Left lung (tissue), 14 donors: ENCODE measurements at places on chromosomes 16 and 17. TPM values are rescaled to one million over a fixed set of nuclear protein-coding genes. Genes with fewer than 3 reads are reported as not detected.

- no peaks in the 10 kb centered on the region for H3K27me3 ChIP-seq
- no peak for DNase-seq
- no peaks in the 10 kb centered on the region for H3K36me3 ChIP-seq
These were observed 28.2 kb downstream of the TNFRSF13B start for GRCh38 chr17:16943541-16944333.

The APOH gene
- 2.7 TPM for total RNA-seq

The MAP2K6 gene
- 10.9 TPM for total RNA-seq

DNA sequence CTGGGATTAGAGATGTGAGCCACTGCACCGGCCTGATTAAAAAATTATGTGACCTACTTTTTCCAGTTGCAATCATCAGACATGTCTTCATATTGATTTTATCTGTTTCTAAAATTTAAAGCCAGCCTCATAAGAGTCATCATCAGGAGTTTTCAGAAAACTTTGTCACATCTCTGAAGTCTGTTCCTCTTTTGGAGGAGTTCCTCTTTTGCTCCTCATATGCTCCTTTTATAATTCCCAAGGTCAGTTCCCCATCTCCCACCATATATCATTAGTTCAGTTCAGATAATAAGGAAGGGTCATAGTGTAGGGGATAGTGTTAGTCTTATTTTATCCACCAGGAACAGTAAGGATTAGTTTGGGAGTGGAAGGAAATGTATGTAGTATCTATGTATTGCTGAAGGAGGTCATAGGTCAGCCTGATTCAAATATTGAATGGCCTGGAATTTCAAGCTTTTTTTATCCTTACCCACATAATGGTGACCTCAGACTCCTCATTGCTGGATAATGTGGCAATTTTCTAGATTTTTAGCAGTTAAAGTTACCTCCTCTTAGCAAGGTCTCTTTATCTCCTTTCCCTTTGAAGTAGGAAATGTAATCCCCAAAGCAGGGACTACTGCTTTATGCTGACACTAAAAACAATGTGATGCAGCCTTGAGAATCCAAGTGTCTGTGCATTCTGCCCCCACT is 13.8 kb upstream of the DUSP14 start:
- no peak for DNase-seq
- H3K36me3 ChIP-seq, result no peaks in the 10 kb centered on the region
- peaks cover 11% of the 10 kb centered on the region for H3K4me1 ChIP-seq
- no peak overlapping the region for H3K4me3 ChIP-seq
- H3K27ac ChIP-seq, result no peak overlapping the region

- H3K27ac ChIP-seq, result peak overlapping the region; percentile 67
- H3K27me3 ChIP-seq, result no peaks in the 10 kb centered on the region
- DNase-seq, result peak; percentile 96
- peak overlapping the region; percentile 27 for H3K4me3 ChIP-seq
- H3K36me3 ChIP-seq, result peaks cover 14% of the 10 kb centered on the region
These were observed 29.7 kb downstream of the DCAKD start for GRCh38 chr17:45021607-45022287.

DNA sequence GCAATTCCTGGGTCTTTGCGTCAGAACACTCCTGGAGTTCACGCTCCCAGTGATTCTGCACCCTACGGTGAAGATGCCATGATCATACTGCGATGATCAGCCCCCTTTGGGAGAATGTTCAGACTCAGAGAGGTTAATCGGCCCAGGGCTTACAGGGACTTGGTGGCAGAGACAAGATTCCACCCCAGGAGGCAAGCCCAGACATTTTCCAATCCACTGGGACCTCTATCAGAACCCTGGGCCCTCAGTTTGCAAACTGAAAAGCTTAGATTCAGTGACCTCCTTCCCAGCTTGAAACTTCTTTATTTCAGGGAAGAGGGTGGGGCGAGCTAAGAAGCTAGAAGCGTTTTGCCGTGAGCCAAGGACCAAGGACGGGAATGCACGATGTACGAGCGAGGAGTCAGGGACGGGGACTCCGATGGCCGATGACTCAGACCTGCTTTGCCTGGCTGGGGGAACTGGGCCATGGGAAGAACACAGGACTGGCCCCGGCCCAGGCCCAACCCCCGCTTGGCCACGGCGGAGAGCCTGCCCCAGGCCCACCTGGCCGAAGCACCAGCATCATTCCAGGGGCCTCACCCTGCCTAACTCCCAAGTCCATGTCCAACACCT is 34.7 kb downstream of the SOCS3 start:
- peaks cover 63% of the 10 kb centered on the region for H3K4me1 ChIP-seq
- no peaks in the 10 kb centered on the region for H3K36me3 ChIP-seq
- DNase-seq, result no peak
- peak overlapping the region; percentile 92 for H3K27ac ChIP-seq
- H3K4me3 ChIP-seq, result no peak overlapping the region

- H3K27me3 ChIP-seq, result no peaks in the 10 kb centered on the region
- no peaks in the 10 kb centered on the region for H3K36me3 ChIP-seq
- peak overlapping the region; percentile 10 for H3K27ac ChIP-seq
- H3K4me3 ChIP-seq, result no peak overlapping the region
These were observed 12.3 kb upstream of the SPAG9 start for GRCh38 chr17:51132964-51133319.

DNA sequence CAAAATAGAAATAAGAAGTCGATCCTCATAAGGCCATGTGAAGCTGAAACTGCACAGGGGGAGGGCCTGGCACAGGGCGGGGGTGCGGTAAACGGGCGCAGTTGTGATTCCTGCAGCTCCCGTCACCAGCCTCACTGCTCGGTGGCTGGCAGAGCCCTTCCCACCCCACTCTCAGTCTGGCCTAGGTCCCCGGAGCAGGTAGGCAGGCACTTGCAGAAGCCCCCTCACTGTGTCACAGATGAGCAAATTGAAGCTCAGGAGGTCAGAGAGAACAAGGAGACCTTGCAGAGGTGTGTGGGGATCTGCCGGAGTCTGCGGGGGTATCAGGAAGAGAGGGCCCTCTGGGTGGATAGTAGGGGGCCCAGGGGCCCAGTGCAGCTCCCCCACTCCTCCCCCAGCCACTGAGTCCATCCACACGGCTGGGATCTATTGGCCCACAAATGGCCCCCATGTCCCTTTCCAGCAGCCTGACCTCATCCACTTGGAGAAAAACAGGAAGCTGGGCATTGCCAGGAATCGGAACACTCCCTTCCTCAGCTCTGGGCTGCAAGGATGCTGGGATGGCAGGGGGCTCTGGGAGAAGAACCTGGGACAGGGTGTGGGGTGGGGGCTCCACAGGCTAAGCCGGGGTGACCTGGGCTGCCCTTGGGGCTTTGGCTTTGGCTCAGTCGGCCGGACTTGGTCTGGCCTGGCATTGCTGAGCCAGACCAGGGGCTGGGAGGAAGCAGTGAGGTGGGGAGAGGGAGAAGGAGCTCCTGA is 21.4 kb upstream of the MAP3K14 start:
- H3K36me3 ChIP-seq, result no peaks in the 10 kb centered on the region
- H3K4me1 ChIP-seq, result peaks cover 29% of the 10 kb centered on the region
- no peak for DNase-seq

DNA sequence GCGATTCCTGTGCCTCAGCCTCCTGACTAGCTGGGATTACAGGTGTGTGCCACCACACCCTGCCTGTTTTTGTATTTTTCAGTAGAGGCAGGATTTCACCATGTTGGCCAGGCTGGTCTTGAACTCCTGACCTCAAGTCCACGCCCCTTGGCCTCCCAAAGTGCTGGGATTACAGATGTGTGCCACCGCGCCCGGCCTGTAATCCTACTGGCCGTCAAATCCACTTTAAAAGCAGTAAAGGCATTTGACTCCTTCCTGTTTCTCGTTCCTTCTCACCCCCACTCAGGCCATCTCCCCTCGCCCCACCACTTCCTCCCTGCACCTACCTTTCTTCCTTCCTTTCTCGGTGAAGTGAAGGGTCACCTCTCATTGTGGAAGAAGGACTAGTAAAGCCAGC is 69.4 kb upstream of the CREBBP start:
- no peak for DNase-seq
- peaks cover 3% of the 10 kb centered on the region for H3K4me1 ChIP-seq
- H3K27me3 ChIP-seq, result no peaks in the 10 kb centered on the region

DNA sequence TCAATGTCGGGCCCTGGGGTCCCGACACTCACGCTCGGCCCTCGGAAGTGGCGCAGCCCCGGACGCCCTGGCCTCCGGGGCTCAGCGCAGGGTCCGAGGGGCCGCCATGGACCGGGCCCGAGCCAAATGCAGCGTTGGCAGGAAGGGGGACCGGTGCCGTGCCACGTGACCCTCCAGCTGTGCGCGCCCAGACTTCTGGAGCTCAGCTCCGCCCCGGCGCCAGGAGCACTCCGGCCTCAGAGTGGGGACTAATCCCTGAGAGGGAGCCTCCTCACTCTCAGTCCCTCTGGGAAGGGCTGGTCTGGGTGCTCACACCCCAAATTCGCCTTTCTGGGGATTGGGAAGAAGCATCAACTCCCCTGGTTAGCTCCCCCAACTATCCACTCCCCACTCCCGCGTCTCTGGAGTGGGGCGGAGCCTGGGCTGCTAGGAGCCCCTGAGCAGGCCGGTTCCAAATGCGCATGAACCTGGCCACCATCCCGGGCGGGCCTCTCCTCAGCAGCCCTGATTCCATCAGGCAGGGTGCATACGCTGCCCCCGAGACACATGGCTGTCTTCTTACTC is at the start of gene B3GNT9:
B3GNT9 (minus strand) TSS at position 166 of the 564 bp plus-strand sequence. CDS start 513 bp downstream, outside the sequence.
- peaks cover 45% of the 10 kb centered on the region for H3K27me3 ChIP-seq
- DNase-seq, result peak; percentile 83
- H3K4me3 ChIP-seq, result peak within 1 kb of the TSS; percentile 59
- no peaks in the 10 kb centered on the region for H3K36me3 ChIP-seq
- peak within 1 kb of the TSS; percentile 87 for H3K27ac ChIP-seq

The LASP1 gene
- 163 TPM for total RNA-seq

The PHB1 gene
- 146 TPM for total RNA-seq

GRCh38 chr16:2767891-2768290 is 9.2 kb downstream of the ELOB start:
- no peaks in the 10 kb centered on the region for H3K27me3 ChIP-seq
- H3K4me1 ChIP-seq, result no peaks in the 10 kb centered on the region
- no peak overlapping the region for H3K4me3 ChIP-seq

DNA sequence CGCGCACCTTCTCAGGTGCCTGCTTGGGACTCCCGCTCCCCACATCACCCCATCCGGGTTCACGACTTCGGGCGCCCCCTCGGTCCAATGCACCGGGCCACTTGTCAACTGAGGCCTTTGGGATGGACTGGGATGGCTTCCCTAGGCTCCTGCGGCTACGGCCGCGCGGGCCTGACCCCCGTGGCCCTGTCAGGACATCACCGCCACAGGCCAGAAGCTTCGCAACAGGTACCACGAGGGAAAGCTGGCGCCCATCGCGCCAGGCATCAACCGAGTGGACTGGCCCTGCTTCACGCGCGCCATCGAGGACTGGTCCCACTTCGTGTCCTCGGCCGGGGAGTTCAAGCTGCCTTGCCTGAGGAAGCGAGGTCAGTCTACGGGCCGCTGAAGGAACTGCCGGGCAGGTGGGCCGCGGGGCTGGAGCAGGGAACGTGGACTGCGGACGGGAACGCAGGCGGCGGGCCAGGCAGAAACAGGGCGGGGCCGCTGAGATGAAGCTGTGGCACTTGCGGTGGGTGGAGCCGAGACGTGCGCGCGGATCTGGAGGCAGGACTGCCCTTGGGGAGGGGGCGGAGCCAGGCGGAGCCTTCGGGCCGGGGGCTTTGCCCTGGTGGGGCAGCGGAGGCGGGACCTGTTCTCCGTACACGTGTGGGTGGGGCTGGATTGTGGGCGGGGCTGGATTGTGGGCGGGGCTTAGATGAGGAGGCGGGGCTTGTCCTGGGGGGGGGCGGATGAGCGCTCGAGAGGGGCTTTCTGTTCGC is 13.7 kb upstream of the CNGB1 start:
- no peak overlapping the region for H3K27ac ChIP-seq
- H3K4me1 ChIP-seq, result peaks cover 13% of the 10 kb centered on the region
- H3K36me3 ChIP-seq, result no peaks in the 10 kb centered on the region
- peak; percentile 97 for DNase-seq
- no peaks in the 10 kb centered on the region for H3K27me3 ChIP-seq

DNA sequence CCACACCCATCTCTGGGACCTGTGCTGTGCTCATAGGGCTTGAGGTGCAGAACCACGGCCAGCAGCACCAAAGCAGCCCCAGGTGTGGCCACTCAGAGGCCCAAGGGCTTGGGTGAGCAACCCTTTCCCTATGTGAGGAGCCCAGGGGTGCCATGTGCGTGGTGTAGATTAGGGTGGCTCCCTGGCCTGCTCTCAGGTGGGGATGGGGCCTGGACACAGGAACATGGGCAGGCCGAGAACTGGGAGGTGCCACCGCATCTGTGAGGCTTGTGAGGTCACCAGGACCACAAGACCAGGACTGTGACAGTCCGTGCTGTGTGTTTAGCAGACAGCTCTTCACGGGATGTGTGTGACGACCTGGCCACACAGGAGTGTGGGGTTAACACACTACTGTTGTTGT is 103.5 kb upstream of the ZNF750 start:
- H3K4me1 ChIP-seq, result no peaks in the 10 kb centered on the region
- H3K36me3 ChIP-seq, result no peaks in the 10 kb centered on the region
- no peaks in the 10 kb centered on the region for H3K27me3 ChIP-seq
- no peak overlapping the region for H3K4me3 ChIP-seq

DNA sequence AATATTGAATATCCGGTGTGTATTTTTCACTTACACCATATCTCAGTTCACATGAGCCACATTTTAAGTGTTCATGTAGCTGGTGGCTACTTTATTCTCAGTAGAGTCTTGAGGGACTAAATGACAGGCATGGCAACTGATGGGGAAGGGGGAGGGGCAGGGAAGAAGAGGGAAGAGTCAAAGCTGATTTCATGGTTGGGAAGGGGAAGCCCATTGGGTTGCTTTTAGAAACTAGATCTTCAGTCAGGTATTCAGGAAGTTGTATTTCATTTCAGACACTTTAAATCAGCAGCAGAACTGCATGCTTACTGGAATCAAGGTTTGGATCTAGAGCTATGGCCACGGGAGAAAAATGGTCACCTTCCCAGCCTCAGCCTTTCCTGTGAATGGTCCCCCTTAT is 2.9 kb upstream of the WIPI1 start:
- H3K4me3 ChIP-seq, result no peak overlapping the region
- H3K27ac ChIP-seq, result no peak overlapping the region
- peaks cover 5% of the 10 kb centered on the region for H3K4me1 ChIP-seq
- no peaks in the 10 kb centered on the region for H3K27me3 ChIP-seq
- no peaks in the 10 kb centered on the region for H3K36me3 ChIP-seq

- H3K27ac ChIP-seq, result peak overlapping the region; percentile 92
- H3K4me1 ChIP-seq, result peaks cover 5% of the 10 kb centered on the region
- peak; percentile 65 for DNase-seq
- no peaks in the 10 kb centered on the region for H3K36me3 ChIP-seq
These were observed 1.1 kb upstream of the TFAP4 start for GRCh38 chr16:4273858-4274311.

DNA sequence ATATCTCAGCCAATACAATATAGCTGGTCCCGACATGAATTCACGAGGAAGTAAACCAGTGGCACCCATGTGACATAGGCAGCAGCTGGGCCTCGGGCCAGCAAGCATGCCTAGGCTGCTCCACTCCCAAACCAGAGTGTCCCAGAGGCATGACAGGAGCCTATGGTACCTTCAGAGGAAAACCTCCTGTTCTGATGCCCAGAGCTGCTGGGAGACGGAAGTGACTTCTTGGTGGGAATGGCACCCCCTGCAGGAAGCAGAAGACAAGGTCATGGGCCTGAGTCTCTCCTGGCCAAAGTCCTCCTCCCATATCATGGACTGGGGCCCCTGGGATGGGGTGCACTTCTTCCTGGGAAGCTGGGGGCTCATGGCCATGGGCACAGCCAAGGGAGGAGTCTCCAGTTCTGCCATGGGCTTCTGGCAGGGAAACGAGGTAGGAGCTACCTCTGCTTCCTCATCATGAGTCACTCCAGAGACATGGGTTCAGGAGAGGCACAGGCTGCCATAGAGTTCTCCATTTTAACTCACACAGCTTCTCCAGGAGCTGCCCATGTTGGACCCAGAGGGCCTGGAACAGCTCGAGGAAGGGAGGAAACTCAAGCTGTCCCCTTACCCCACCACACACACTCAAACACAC is 13.4 kb downstream of the FBF1 start:
- no peak overlapping the region for H3K4me3 ChIP-seq
- H3K36me3 ChIP-seq, result no peaks in the 10 kb centered on the region
- H3K27me3 ChIP-seq, result no peaks in the 10 kb centered on the region
- peak; percentile 74 for DNase-seq
